ENCODE measurements at places on chromosomes 5 and 9.

GRCh38 chr5:87560528-87560927 is 147.8 kb upstream of the CCNH start:
- no peak for DNase-seq

DNA sequence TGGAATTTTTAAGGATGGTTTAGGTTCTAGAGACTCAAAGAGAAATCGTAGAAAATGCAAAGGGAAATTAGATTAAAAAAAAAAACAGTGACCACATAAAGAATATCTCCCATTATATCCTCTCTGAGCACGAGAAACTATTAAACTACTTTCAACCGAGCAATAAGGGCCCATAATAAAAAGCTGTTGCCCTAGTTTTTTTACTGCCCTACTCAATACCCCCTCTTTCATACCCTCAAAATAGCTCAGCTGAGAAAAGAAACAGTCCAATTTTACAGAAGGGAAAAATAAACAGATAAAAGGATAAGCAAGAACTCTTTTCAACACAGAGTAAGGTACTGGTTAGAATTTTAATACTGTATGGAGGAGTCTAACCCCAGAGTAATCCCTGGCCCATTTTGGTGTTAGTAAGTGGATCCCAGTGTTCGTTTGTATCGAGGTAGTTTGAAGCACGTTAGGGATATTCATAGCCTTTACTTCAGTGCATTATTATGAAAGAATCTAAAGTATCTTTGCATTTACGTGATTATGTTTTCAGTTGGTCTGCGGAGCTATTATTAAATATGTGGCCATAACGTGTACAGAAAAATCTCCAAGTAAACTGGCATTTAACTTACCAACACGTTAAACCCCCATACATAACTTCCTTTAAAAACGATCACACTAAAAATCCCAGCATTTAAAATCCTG is 980 bp upstream of the RHOBTB3 start:
- DNase-seq, result no peak

GRCh38 chr5:142644640-142645361 is 41.1 kb downstream of the FGF1 start:
- DNase-seq, result peak; percentile 32

- DNase-seq, result no peak
Observed at GRCh38 chr5:5542654-5543053, 120.2 kb downstream of the ICE1 start.

GRCh38 chr9:7336356-7337065 is 463.1 kb downstream of the DMAC1 start:
- no peak for DNase-seq

- DNase-seq, result no peak
Observed at GRCh38 chr5:68544648-68545552, 329.3 kb downstream of the PIK3R1 start.

DNA sequence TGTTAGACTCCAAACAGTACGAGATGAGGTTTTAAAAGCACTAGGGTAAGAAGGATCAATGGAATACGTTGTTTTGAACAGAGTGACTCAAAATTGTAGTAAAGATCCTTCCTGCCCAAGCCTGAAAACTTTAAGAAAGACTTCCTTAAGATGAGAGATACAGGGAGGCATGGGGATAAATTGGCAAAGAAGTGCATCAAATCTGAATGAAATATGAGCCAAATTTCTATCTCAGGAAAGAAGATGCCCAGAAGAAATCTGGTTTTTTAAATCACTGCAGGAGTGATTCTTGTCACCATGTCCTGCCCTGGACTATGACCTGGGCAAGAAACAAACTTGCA is 14.9 kb downstream of the FCN2 start:
- DNase-seq, result no peak

- DNase-seq, result no peak
Observed at GRCh38 chr5:72245546-72245945, 74.5 kb downstream of the MRPS27 start.

- no peak for DNase-seq
Observed at GRCh38 chr5:61232490-61233050, 70.3 kb upstream of the SMIM15 start.

GRCh38 chr5:135606431-135606830 is 27.6 kb upstream of the CXCL14 start:
- no peak for DNase-seq

- no peak for DNase-seq
Observed at GRCh38 chr9:8651070-8651845, 851.7 kb upstream of the DMAC1 start.

DNA sequence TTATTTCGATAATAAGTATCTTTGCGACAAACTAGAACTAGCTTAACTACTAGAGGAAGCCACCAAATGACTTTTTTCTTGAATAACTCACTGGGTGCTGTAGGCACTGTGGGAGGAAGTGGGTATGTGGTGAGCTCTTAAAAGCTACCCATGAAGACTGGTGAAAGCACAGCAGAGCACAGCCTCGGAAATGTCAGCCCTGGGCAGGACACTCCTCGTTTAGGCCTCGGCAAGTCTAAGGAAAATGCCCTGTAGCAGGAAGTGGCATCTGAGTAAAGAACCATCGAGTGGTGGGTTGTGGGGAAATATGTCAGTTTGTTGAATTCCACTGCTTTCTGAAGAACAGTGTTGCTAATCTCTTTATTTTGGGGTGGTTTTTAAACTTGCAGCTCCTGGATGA is 44.0 kb upstream of the NCS1 start:
- DNase-seq, result no peak

DNA sequence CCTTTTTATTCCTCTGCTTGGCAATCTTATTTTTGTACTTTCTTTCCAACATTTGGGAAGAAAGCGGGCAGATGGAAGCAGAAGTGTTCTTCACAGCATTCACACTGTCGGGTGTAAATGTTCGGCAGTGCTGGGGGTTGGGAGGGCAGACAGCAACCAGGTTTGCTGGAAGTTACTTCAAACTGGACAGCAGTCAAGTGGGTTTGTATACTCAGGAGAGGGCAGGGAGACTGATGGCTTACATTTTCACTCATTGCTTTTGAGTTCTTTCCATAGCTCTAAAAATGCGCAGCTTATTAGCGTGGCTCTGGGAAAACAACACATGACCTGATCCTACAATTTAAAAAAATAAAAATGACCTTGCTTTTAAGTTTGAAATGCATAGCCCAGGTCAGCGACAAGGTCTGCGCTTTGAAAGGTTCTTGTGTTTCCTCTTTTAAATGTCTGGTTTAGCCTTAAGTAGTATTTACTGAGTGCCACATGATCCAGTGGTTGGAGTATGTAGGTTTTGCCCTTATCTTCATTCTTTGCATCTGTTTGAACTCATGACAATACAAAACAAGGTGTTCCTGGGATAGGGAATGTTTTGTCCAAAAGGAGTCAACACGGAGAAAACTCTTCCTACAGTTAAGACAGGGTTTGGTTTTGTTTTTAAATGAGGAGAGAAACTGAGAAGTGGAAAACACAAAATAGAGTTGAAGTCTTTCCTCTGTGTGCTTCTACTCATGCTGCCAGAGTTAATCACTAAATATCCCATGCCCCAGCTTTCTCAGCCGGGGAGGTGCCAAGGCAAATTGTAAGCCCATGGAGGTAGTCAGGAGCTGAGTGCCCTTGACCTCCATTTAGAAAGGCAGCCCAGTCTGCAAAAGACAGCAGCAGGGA is 132.7 kb upstream of the DMRT1 start:
- no peak for DNase-seq

- DNase-seq, result no peak
Observed at GRCh38 chr5:128062172-128062746, 21.3 kb upstream of the SLC12A2 start.

- no peak for DNase-seq
Observed at GRCh38 chr5:143183989-143184388, 219.5 kb downstream of the NR3C1 start.

GRCh38 chr5:137714946-137715345 is 20.9 kb downstream of the KLHL3 start:
- DNase-seq, result no peak

DNA sequence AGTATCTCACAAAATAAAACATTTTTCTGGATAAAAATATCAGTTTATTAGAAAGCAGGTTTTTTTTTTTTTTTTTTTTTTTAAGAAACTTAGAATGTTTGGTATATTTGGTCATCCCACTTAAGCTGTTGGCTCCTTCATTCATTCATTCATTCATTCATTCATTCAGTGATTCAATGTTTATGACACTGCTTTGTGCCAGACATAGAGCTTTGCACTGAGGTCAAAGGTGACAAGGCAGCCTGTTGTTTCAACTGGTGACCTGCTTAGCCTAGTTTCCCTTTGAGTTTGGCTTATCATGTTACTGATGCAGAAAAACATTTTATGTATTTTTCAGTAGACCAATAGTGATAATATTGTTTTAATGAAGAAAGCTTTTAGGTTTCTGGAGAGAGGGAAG is 23.5 kb downstream of the CPEB4 start:
- DNase-seq, result no peak

GRCh38 chr5:136066661-136067271 is 38.0 kb downstream of the TGFBI start:
- no peak for DNase-seq

GRCh38 chr9:133873461-133873891 is 118.6 kb downstream of the VAV2 start:
- no peak for DNase-seq

DNA sequence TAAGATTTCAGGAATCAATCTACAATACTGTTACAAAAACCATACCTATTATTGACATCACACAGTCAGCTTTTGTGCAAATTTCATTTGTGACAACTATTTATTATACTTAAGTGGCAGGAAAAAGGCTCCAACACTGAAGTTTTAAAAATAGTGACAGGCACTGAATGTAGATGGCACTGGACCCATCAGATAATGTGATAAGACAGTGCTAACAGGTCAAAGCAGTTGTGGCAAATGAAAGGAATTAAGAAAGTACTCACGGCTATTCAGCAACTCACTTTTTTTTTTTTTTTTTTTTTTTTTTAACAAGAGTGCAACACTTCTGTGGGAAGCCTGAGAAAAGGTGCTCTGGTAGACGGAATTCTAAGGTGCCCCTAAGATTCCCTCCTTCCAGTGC is 115.0 kb upstream of the MEF2C start:
- DNase-seq, result no peak

- no peak for DNase-seq
Observed at GRCh38 chr9:68905129-68905528, 108.8 kb downstream of the PRKACG start.

DNA sequence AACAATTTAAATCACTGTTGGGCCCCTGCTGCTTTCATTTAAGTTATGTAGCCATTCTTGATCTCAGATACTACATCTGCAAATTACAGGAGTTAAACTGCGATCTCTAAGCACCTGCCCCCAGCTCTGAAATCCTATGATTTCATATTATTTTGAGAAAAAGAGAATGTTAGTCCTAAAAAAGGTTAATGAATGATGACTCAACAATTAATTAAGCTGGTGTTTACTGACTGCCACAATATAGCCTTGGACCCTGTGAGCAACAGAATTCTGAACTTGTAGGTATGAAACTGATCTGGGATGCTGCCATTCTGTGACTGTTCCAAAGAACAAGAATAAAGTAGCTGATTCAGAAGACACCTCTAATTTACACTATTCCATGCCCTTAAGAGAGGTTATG is 124.4 kb upstream of the FBXL7 start:
- DNase-seq, result no peak

DNA sequence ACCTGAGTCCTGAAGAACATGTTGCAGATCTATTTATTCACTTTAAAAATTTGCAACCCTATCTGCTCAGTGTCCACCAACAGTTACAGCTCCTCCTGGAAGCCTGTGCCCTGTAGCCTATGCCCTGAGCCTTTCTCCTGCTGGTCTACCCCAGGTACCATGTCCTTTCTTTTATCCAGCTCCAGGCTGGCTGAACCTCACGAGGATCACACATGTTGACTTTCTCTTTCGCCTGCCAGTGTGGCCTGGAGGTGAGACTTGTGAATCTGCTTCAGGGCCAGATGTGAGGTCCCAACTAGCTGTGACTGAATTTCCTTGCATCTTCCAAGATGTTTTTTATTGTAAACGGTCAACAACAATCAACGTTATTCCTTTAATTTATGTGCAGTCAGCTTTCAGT is 70.7 kb downstream of the GDNF start:
- DNase-seq, result no peak

Data from HEK293T (cell line).